Stimulated activated CD4-positive, alpha-beta T cell treated with anti-CD3 and anti-CD28 coated beads, Interleukin-12 subunit alpha, Interleukin-12 subunit beta, amount 100 ng/mL, for 48 hours (primary cell): ENCODE measurements at places on chromosomes 6 and 20.

- no peak for DNase-seq
Observed at GRCh38 chr6:12748411-12748810, 31.8 kb downstream of the PHACTR1 start.

GRCh38 chr20:43448748-43449535 is 8.8 kb upstream of the SRSF6 start:
- no peak for DNase-seq

- no peak for DNase-seq
Observed at GRCh38 chr20:53805895-53806384, 212.3 kb upstream of the ZNF217 start.

DNA sequence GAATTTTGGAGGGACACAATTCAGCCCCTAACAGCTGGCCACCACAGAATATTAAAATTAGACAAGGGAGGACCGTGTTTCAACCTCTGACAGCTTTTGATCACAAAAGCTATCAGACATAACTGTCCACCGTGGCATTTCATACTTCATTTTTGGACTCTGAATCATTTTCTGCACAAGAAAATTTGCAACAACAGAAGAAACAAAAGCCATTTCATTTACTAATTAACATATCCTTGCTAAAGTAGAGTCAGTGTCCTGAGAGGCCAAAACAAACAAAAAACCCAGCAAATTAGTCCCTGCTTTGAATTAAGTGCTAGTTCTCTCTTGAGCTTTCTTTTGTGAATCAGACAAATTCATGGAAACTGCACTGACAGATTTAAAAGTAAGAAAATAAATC is 17.6 kb upstream of the COL12A1 start:
- DNase-seq = no peak

DNA sequence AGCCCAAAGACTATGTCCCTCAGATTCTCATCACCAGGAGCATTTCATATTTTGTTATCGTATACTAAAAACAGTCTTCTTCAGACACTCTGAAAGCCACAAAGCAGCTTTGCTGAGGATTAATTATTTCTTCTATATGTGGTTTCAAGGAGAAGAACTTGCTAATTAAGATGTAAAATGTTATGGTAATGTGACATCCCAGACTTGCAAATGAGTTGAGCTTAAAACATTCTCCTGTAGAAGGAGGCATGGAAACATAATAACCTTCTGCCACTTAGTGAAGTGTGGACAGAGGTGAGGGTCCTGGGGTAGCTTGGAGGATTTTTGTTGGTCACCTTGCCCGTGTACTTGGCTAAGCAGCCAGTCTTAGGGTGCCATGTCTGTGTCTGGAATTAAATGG is 16.7 kb upstream of the MAPRE1 start:
- DNase-seq = no peak

GRCh38 chr6:53300656-53301551 is 47.8 kb downstream of the ELOVL5 start:
- no peak for DNase-seq

DNA sequence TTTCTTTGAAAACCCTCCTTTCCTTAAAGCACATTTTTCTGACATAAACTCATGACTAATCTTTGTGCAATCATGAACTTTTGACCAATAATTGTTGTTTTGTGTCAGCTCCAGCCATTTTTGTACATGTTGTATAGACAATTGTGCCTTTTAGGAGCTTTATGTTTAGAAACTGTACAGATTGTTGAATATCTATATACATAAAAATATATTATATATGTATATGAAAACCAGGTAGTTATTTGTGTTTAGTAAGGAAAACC is 125.7 kb upstream of the EDN1 start:
- no peak for DNase-seq

GRCh38 chr6:106360410-106360988 is at the start of gene CRYBG1:
Gene CRYBG1 (plus strand): TSS chr6:106360717. CDS start chr6:106360909, 192 bp downstream.
- peak; percentile 50 for DNase-seq

- no peak for DNase-seq
Observed at GRCh38 chr6:26206868-26207801, 119.9 kb downstream of the HFE start.

DNA sequence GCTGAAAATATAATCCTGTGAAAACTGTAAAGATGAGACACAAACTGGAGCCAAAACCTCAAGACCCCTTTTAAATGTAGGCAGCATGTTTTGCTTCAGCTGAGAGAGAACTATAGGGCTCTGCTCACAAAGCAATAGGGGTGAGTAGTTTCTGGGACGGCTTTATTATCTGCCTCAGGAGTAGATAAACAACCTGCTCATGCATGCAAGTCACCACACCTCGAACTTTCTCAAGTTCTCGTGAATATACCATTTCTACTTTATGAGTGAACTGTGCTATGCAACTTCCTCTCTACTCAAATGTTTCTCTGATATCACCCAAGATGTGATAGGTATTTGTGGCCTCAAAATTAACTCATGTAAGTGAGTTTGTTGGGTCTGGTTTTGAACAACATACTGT is 7.5 kb upstream of the OOEP start:
- DNase-seq = no peak

- DNase-seq = no peak
Observed at GRCh38 chr20:48146308-48146707, 361.0 kb upstream of the SULF2 start.

GRCh38 chr6:119443993-119444641 is 94.6 kb upstream of the MAN1A1 start:
- no peak for DNase-seq

DNA sequence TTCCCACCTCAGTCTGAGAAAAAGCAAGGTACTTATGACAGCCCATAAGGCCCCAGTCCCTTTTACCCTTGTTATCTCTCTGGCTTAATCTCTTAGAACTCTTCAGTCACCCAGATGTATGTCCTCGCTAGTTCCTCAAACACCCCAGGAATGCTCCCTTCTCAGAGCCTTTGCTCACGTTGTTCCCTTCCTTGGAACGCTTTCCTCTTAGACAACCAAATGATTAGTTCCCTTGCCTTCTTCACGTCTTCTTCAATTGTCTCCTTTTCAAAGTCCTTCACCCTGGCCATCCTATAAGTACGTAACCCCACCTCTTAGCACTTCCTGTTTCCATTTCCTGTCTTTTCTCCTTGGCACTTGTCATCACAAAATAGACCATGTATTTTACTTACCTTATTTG is 1.1 kb upstream of the APOBEC2 start:
- no peak for DNase-seq
